GM23248 (cell line): ENCODE measurements at places on chromosomes 11 and 22. TPM values are rescaled to one million over a fixed set of nuclear protein-coding genes. Genes with fewer than 3 reads are reported as not detected.
A peak's percentile ranks its signal among the peaks of the same experiment; 100 is the strongest.

DNA sequence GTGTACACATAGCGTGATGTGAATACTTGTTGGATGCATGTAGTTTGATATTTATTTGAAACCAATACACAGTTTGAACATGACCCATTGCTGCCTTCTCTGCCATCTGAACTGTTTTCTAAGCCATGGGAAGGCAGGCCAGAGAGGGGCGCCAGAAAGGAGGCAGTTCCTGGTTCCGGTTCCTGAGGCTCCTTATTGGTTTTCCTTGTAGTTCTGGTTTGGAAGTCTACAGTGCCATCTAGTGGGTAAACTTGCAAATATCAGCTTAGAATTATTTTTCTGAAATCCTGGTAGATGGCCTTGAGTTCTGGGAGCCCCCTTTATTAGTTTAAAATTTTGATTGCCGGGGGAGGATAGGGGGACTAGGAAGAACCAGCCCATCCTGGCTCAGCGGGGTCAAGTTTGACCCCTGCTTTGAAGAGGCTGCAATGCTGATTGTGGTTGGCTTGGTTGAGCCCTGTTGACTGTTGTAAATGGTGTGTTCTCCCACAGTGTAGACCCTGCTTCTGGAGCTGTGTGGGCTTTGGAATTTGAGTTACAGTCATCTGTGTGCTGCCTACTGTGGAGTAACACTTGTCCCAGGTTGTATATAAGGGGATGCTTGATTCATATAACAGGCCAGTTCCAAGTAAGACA, 48.4 kb downstream of the GRAMD1B start:
- no peaks in the 10 kb centered on the region for H3K27me3 ChIP-seq
- DNase-seq: peak; percentile 90
- no peak overlapping the region for H3K27ac ChIP-seq
- no peak overlapping the region for H3K4me3 ChIP-seq

DNA sequence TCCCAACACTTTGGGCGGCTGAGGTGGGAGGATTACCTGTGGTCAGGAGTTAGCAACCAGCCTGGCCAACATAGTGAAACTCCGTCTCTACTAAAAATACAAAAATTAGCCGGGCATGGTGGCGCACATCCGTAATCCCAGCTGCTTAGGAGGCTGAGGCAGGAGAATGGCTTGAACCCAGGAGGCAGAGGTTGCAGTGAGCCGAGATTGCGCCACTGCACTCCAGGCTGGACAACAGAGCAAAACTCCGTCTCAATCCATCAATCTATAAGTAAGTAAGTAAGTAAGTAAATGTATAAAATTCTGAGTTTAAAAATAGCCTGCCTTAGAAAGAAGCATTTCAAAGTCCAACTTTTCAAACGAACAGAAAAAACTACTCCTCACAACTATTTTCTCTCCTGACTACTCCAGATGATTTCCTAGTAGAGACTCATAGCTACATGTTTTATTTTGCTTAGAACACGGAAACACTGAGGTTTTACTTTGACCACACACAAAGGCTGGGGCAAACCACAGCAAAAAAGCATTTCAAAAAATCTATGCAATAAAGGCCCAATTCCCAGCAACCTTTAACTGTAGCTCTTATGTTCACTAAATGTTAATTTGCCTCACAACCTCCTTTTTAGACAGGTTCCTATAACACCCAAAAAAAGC, 16.3 kb downstream of the SPTY2D1 start:
- no peaks in the 10 kb centered on the region for H3K27me3 ChIP-seq
- H3K4me3 ChIP-seq: no peak overlapping the region
- DNase-seq: peak; percentile 17
- peak overlapping the region; percentile 43 for H3K27ac ChIP-seq

- DNase-seq: no peak
- H3K4me3 ChIP-seq: no peak overlapping the region
- H3K27ac ChIP-seq: no peak overlapping the region
- H3K4me1 ChIP-seq: peaks cover 12% of the 10 kb centered on the region
- H3K36me3 ChIP-seq: no peaks in the 10 kb centered on the region
Measured at GRCh38 chr22:28909375-28909774, 26.0 kb downstream of the ZNRF3 start.

DNA sequence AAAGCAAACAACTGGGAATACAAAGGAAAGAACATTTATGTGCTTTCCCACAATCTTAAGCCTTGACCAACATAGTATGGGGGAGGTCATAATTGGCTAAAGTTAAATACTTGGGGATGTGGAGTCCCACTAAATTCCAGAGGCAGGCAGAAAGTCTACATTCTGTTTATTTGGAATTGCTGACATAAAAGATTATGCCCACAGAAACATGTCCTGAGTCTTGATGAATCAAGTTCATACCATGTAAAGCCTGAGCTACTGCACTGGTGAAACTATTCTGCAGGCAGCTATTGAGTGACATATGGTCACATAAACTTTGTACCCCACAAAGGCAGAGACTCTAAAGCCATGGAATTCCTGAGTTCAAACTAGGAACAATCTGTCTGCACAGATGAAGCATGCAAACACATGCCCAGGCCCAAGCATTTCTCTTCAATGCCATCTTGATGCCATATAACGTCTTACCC, 69.9 kb upstream of the CHRM4 start:
- no peaks in the 10 kb centered on the region for H3K4me1 ChIP-seq
- no peak overlapping the region for H3K27ac ChIP-seq
- no peak overlapping the region for H3K4me3 ChIP-seq
- H3K36me3 ChIP-seq: no peaks in the 10 kb centered on the region

DNA sequence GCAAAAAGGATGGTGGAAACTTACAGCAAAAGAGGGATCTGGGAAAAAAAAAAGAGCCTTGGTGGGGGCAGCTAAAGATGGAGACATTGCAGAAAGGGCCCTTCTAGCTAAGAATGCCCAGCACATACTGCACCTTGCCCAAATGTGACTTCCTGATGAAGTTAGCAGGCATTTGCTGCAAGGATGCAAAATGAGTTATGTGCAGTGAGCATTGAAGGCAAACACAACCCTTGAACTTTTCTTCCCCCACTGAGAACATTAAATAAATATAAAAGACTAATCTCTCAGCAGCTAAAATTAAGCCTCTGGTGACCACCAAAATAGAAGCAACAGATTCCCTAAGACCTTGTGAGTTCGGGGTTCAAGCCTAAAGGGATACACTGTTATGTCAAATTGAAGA, 129.9 kb downstream of the ARL14EP start:
- H3K27me3 ChIP-seq: no peaks in the 10 kb centered on the region
- no peak overlapping the region for H3K4me3 ChIP-seq
- H3K36me3 ChIP-seq: no peaks in the 10 kb centered on the region

DNA sequence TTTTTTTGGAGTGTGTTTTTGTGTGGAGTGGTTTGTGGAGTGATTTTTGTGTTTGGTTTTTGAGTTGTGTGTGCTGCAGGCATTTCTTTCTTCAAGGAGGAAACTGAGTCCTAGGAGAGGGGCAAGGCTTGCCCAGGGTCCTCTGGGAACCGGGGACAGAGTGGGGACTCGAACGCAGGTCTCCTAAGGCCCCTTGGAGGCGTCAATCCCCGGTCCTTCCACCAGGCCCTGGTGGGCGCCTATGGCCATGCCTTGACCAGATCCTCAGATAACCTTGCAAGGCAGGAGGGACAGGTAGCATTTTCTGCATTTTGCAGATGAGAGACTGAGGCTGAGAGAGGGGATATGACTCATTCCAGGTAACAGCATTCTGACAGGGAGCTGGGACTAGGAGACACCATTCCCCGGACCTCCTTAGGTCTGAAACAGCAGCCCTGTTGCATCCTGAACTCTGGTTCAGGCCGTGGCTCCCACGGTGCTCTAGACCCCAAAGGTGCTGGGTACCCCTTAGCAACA, 39.1 kb downstream of the MYO7A start:
- no peaks in the 10 kb centered on the region for H3K36me3 ChIP-seq
- no peak for DNase-seq
- no peak overlapping the region for H3K4me3 ChIP-seq
- no peaks in the 10 kb centered on the region for H3K4me1 ChIP-seq
- no peak overlapping the region for H3K27ac ChIP-seq

DNA sequence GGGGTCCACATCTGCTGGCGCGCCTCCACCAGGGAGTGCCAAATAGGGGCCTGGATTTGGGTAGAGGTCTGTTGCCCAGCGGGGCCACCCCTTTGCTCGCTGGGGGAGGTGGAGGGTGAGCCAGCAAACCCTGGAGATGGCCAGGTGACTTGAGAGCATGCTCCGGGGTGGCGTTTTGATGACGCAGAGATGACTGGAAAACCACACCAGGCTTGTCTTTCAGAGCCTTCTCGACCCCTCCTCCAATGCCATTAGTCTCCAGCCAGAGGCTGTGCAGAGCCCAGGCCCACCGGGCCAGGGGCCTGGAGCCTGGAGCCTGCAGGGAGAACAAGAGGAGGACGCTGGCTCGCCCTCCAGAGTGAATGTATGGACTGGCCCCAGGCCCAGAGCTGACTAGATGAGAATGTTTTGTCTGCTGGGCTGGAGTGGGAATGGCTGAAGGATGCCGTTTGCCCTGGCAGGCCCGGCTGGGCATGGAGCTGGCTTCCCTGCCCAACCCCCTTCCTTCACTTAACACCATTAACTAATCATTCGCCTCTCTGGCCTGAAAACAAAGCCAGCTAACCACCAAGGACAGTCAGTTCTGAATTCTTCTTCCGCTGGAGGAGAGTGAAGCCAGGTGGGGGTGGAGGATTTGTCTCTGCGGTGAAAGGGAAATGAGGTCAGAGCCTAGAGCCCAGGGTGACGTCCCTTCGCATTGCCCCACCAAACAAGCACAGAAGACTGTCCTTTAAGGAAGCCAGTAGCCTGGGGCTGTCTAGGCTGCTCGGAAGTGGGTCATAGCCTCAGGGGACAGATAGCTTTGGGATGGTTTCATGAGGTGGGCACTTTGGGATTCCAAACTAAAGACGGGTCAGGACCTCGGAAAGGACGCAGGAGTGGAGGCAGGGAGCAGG, 1.6 kb upstream of the MCAM start:
- H3K27me3 ChIP-seq: no peaks in the 10 kb centered on the region; the same call in 1 of the 2 replicates
- H3K4me3 ChIP-seq: no peak overlapping the region
- peak overlapping the region; percentile 62 for H3K27ac ChIP-seq
- peaks cover 41% of the 10 kb centered on the region for H3K4me1 ChIP-seq
- H3K36me3 ChIP-seq: no peaks in the 10 kb centered on the region
- DNase-seq: peak; percentile 84

DNA sequence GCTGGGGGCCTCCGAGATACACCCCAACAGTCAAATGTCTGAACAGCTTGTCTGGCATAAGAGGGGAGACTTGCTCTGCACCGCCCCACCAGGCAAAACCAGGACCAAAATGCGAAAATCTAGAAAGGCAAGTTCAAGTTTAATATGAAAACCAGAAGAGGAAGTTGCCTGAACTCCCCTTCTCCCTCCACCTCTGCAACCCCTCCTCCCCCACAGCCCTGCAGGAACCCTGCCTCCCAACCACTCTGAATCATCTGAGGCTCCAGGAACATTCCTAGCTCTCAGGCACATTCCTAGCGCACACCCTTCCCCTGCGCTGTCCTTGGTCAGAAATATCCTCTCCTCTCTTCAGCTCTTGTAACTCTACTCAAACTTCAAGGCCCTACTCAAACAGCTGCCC, 36.7 kb downstream of the ISX start:
- no peaks in the 10 kb centered on the region for H3K4me1 ChIP-seq
- H3K4me3 ChIP-seq: no peak overlapping the region
- peak; percentile 16 for DNase-seq
- no peaks in the 10 kb centered on the region for H3K36me3 ChIP-seq

DNA sequence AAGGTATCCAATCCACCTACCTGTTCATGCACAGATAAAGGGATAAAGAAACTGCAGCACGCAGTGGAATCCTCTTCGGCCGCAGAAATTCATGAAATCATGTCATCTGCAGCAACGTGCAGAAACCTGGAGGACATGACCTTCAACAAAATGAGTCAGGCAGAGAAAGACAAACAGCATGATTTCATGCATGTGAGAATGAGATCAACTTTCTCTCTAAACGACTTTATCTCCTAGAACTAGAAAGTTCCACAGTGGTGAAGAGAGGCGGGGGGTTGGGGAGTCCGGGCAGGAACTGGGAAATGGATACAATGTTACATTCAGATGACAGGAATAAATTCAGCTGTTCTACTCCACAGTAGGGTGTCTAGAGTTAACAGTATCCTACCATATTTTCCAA, 9.9 kb downstream of the RGL4 start:
- no peaks in the 10 kb centered on the region for H3K4me1 ChIP-seq
- no peak overlapping the region for H3K4me3 ChIP-seq
- DNase-seq: no peak
- H3K27me3 ChIP-seq: no peaks in the 10 kb centered on the region
- no peak overlapping the region for H3K27ac ChIP-seq

APOA4 gene
- not detected in 2 replicates for total RNA-seq

DNA sequence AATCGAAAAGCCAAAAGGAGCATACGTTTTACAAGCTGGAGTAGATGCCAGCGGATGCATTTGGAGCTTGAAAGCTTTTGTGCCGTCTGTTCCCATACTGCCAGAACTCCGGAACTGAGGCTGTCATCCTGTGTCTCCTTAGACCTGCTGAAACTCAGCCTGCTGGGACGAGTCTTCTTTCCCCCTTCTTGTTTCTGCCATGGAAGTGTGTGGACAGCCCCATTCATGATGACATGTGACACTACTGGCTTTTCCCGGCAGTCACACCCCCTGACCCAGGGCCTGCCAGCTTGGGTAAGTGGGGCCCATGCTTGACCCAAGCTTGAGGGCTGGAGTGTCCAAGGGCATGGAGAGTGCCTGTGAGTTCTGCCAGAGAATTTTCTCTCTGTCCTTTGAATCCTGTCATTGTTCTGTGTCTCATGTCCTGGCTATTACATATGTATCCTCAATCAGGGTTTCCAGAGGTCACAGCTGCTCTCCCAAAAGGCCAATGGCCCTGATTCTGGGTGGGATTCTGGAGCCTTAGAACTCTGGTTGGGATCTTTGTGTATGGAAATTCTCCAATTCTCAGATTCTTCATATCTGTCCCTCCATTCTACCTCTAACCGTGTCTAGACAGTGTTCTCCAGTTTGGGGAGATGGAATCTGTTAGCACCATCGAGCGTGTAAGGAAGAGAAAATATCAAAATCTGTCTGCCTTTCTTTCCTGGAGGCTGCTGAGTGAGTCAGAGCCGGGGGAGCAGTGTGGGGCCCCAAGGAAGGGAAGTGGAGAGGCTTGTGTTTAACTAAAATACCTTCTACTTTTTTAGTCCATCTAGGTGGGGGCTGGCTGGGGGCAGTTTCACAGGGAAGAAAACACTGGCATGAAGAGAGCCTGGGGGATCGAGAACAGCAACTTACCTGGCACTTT, 73.2 kb downstream of the KIAA1671 start:
- no peaks in the 10 kb centered on the region for H3K27me3 ChIP-seq
- peaks cover 13% of the 10 kb centered on the region for H3K4me1 ChIP-seq
- no peaks in the 10 kb centered on the region for H3K36me3 ChIP-seq
- peak; percentile 67 for DNase-seq
- no peak overlapping the region for H3K4me3 ChIP-seq

DNA sequence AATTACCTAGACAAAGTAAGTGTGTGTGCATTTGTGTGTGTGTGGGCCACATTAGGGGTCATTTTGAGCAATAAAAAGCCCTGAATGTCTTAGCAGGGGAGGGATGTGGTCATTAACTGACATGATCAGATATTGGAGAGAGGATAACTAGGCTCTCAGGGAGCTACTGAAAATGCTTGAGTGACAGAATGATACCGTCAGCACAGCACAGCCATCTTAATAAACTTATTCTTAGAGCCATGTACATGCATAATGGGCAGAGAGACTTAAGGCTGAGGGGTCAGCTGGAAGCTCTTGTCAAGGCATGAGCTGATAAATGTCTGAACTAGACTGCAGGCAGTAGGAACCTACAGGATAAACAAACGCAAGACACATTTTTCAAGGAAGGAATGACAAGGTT, 239.1 kb upstream of the NCAM1 start:
- no peaks in the 10 kb centered on the region for H3K27me3 ChIP-seq
- no peak overlapping the region for H3K4me3 ChIP-seq
- no peaks in the 10 kb centered on the region for H3K4me1 ChIP-seq
- DNase-seq: no peak
- no peak overlapping the region for H3K27ac ChIP-seq
